ENCODE measurements at places on chromosomes 1 and 21.

GRCh38 chr1:169894424-169895145, 889 bp upstream of the SCYL3 start:
- DNase-seq: no peak

- peak; percentile 91 for DNase-seq
Measured at GRCh38 chr1:202576816-202577215, 133.4 kb downstream of the SYT2 start.

- DNase-seq: peak; percentile 62
Measured at GRCh38 chr1:212651521-212651920, 43.0 kb downstream of the ATF3 start.

GRCh38 chr1:116794371-116794770, 40.1 kb downstream of the CD2 start:
- no peak for DNase-seq

DNA sequence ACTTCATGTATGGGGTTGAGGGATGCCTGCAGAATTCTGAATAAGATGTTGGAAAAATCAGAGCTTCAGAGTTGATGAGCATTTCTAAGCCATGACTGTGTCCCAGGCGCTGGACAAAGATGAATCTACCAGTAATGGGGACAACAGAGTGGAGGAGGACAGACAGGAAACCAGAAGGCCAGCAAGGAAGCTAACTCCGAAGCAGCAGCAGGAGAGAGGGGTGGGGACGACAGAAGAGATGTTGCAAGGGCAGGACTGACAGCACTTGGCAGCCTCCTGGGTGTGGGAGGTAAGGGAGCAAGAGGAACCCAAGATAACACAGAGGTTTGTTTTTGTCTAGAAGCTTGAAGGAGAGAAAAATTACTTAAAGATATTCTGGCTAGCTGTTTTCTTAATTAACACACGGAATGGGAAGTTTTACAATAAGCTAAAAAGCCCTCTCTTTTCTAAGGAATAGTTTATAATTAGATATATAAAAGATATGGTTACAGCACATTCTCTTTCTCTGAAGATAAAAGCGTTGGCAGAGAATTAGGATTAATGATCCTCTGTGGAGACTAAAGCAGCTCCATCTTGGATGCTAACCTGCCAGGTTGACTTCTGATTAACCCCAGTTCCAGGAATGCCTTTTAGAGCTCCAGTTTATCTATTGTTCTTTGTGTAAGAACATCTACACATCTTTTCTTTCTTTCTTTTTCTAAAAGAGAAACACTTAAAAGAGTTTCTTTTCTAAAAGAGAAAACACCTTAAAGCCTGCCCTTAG, 92.7 kb downstream of the TENT5C start:
- no peak for DNase-seq

GRCh38 chr1:36765785-36766300, 268.5 kb downstream of the GRIK3 start:
- DNase-seq: no peak

DNA sequence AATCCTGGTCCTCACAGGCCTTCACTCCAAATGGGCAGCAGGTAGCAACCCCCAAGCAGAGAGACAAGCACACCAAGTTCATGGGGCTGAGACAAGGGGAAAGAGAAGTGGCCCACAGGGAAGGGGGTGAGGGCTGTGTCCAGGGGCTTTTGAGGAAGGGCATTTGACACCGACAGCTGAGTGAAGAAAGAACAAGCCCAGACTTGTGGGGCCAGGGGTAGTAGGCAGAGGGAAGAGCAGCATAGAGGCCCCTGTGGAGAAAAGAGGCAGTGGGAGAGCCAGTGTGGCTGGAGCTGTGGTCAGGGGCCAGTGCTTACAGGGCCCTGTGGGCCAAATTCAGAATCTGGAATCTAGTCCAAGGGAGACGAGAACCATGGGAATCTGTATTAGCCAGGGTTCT, 85.4 kb downstream of the IGSF21 start:
- DNase-seq: no peak

- no peak for DNase-seq
Measured at GRCh38 chr1:3186526-3186921, 117.5 kb downstream of the PRDM16 start.

GRCh38 chr21:14913638-14914037, 151.2 kb downstream of the NRIP1 start:
- DNase-seq: no peak

Measured in fibroblast of gingiva (primary cell).